ENCODE measurements at places on chromosomes 2 and 18.

DNA sequence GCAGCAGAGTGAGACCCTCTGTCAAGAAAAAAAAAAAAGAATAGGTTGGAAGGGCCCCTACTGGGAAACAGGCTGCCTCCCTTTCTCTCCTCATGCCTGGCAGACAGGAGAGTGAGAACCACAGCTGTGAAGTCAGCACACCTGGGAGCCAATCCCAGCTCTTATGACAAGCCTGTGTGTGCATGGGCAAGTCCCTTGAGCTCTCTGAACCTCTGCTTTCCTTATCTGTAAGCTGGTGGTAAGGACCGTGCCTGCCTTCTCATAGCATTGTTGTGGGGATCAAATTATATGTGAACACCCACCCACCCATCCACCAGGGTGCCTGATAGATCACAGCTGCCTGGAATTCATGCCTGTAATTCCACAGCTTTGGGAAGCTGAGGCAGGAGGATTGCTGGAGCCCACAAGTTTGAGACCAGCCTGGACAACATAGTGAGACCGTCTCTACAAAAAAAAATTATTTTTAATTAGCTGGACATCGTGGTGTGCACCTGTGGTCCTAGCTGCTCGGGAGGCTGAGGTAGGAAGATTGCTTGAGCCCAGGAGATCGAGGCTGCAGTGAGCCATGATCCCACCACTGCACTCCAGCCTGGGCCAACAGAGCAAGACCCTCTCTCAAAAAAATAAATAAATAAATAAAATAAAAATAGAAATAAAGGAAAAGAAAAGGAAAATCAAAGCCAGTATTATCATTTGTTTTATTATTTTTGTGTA is 66.9 kb upstream of the MCFD2 start:
- DNase-seq = no peak

GRCh38 chr2:214135966-214136365 is 274.9 kb upstream of the VWC2L start:
- DNase-seq = no peak

GRCh38 chr2:127081826-127082633 is 24.9 kb downstream of the BIN1 start:
- no peak for DNase-seq

GRCh38 chr2:8214036-8214615 is 467.7 kb upstream of the ID2 start:
- no peak for DNase-seq

DNA sequence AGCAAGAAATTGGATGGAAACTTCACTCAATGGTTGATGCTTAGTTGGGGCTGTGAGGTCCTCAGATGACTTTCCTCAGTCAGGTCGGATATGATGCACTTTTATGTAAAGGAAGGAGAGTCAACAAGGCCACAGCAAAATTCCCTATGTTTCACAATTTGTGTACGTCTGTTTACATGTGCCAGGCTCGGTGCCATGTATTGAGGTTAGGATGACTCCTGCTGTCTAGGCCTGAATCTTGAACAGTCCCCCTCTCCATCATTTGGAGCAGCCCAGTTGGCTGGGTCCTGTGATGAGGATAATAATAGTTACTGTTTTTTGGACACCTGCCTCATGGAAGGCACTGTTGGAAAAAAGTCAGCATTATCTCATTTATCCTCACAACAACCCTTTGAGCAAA is 43.1 kb downstream of the VSNL1 start:
- DNase-seq = no peak

DNA sequence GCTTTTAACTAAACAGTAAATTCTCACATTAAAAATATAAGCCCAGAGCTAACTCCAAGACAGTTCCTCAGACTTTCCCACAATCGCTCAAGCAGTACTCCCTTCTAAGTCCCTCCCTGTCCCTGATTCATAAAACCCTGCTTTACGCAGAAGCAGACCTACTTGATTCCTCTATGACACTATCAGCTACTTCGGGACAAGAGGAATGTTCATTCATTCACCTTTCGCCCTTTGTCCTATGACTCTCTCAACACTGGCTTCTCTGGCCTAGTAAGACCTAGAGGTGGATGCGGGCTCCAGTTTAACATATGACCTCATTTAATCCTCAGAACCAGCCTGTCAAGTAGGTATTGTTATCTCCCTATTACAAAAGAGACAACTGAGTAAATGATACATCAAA is 10.2 kb downstream of the LPIN2 start:
- DNase-seq = no peak

DNA sequence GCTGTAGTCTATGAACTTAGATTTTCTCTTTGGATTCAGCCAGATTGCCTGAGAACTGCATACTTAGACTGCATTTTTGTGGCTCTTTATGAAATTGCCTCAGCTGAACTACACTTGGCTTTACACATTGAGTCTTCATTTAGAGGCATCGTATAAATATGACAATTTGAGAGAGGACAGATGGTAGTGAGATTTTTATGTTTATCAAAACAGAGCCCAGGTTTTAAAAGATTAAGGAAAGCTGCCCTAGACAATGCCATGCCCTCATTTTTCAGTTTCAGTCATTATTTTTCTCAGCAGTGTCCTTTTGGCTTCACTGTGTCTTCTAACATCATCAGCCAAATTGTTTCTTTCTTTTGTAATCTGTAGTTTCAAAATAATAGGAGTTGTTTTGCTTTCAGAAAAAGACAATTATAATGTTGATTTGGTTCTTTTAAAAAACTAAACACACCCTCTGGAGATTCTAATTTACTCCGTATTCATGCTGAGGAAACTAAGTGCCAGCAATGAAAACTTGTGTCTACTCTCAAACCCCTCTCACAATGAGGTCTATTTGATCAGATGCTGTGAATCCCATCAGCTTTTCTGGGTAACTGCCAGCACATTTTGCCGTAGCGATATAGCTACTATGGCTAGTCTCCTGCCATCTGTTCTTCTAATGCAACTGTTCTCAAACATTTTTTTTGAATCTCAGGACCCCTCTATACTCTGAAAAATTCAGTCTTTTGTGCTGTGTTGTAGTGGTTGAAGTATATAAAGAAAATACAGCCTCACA is 46.2 kb downstream of the TWSG1 start:
- peak; percentile 88 for DNase-seq

All from DMS 273 treated with DMSO at 0.1 percent for 48 hours (cell line).